ENCODE measurements at places on chromosomes 1 and 21.

DNA sequence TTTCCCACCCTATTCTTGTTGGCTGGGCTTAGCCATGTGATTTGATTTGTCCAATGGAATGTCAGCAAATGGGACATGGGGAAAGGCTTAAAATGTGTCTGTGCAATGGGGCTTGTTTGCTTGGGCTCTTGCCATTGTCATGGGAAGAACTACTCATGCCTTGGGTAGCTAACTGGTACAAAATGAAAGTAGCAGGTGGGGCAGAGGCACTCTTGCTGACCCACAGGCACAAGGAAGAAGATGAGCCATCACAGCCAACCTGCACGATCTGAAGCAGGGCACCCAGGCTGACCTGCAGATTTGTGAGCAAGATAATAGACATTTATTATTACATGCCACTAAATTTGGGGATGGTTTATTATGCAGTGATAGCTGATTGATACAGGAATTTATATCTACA, 305.9 kb upstream of the CAMK1G start:
- DNase-seq, result no peak

DNA sequence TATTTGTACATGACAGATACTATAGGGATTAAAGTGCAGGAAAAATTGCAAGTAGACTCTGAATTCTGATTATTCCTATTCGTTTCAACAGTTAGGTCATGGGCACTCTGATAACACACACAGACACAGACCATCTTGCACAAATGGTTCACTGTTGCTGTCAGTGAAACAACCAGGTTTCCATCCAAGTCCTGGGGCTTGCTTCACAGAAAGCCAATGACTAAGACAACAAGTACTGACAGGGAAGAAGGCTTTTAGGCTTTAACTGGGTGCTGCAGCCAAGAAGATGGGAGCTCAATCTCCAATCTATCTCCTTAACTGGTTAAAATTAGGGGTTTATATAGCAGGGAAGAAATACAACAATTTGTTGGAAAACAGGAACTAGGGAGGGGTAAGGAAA, 57.6 kb downstream of the RIMS3 start:
- DNase-seq, result no peak

DNA sequence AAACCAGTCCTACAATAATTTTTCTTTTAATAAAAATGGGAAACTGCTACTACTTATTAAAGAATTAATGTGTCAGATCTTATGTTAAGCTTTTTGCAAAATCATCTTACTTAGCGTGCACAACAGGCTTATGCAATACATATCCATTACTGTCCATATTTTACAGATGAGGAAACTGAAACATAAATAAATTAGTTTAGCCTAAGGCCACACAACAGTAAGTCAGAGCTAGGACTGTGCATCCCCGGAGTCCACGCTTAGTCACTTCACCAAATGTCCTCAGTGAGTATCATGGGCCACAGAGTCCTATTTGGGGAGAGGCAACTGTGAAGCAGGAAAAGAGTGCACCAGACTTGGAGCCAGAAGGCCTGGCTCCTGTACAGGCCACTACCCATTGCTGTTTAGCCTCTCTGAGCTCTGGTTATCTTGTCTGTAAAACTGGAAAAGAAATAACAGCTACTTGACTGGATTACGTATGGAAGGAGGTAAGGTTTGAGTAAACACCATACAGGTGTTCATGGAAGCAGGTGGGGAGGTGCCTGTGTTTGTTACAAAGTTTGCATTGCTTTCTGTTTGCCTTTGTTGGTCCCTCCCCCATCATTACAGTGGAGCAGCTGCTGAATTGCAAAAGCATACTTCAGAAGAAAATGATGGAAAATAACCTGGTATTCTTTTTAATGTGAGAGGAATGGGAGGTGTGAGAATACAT, 192.8 kb downstream of the FCRL5 start:
- DNase-seq, result no peak

GRCh38 chr1:245434280-245434679, 279.5 kb downstream of the KIF26B start:
- DNase-seq, result no peak

DNA sequence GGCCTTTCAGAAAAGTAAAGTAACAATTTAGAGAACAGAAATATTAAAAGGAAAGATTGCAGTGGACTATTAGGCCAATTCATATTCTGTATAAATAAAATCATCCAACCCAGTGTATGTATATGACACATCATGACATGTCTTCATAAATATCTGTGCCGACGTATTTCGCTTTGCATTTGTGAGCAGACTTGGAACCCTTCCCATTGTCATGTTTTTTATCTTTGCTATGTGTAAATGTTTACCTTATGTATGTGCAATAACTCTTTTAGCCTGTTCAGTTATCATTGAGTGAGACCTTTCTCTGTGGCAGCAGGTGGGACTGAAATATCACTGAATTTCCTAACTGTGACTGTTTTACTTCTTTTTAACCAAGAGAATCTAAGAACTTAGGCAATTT, 58.0 kb upstream of the FAM3B start:
- no peak for DNase-seq

- no peak for DNase-seq
These were observed 120.7 kb downstream of the NFIA start for GRCh38 chr1:61202854-61203598.

GRCh38 chr1:165635329-165635728, 4.3 kb downstream of the MGST3 start:
- DNase-seq, result no peak

DNA sequence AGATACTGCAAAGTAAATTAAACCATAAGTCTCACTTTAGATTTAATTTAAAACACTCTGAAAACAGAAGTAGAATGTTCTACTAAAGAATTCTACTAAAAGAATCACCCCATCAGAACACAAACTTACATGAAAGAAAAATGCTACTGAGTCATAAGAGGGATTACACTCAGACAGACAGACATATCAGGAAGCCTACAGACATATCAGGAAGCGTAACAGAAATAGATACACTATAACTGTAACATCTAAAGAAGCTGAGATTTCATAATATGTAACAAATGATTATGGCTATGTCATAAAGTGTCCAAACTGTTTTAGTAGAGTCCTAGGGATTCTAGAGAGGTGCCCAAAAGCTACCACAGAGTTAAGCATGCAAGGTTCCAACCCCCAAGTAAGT, 23.9 kb downstream of the FOXJ3 start:
- no peak for DNase-seq

DNA sequence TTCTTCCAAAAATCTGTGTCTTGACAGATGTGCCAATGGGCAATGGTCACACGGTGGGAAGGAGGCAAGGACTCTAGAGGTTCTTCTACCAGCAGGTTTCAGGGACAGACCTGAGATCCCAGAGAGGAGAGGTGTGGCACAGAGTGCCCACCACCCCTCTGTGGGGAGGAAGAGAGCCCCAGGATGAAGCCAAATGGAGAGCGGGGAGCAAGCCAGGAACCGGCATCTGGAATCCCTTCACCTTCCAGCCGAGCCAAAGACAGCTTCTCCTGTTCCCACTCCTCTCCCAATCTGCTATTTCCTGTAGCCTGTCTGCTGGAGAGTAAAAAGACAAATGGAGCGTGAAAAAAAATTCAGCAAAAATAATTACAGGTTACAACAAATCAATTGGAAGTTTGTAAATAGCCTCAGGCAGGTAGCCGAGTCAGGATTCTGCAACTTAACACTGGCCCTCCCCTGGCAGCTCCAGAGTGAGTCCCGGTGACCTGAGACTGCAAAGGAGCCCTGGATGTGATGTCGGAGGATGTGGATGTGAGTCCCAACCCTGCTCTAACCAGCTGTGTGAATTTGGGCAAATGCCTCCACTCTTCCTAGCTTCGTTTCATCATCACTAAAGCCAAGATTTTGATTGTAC, 45.4 kb upstream of the LRRN2 start:
- no peak for DNase-seq

GRCh38 chr1:29674627-29675326, 438.5 kb downstream of the PTPRU start:
- DNase-seq, result no peak

DNA sequence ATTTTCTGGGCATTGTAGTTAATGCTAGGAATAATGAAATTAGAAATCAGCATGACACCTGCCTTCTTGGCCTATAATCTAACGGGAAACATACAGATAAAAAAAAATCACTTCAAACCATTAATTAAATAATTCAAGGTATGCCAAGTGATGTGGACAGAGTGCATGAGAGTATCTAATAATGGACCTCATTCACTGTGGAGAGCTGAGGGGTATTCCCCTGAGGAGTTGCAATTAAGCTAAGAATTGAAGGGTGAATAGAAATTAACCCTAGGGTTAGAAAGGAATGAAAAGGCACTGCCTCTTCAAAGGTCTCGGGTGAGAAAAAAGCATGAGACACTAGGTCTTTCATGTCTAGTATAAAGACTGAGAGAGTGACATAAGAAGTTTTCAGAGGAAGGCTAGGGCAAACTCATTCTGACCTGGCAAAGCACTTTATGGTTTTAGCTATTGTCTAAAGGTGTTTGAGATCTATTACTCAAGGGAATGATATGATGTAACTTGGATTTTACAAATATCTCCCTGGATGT, 466.1 kb downstream of the KCNT2 start:
- no peak for DNase-seq

- no peak for DNase-seq
These were observed 80.7 kb downstream of the TGFB2 start for GRCh38 chr1:218425647-218426342.

DNA sequence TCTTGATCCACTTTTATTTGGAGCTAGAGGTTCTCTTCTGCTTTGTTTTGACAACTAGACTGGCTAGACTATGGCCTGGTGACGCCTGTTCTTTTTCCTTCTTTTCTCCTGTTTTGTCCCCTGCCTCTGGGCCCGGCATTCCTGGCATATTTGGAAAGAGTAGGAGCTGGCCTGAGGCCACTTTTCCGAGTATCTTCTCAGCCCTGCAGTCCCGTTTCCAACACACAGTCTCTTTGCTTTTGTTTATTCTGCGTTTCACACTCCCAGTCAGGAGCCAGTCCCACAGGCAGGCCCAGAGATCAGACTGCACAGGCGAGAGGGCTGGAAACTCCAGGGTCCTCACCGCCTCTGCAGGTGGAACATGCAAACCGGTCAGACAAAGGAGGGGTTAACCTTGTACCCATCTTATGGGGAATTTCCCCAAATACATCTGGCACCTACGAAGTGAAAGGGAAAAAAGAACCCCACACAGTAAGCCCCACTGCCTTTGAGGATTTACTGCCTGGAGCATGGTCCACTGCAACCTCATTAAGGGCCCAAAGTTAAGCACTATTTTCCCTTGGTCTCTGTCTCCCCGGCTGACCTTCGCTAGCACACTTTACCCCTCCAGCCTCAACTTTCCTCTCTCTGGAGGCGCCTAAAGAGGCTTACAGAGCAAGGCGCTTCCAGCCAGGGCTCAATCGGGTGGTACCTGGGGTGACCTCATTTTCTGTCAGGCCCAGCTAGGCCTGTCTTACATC, 141.1 kb downstream of the TOMM20 start:
- no peak for DNase-seq

DNA sequence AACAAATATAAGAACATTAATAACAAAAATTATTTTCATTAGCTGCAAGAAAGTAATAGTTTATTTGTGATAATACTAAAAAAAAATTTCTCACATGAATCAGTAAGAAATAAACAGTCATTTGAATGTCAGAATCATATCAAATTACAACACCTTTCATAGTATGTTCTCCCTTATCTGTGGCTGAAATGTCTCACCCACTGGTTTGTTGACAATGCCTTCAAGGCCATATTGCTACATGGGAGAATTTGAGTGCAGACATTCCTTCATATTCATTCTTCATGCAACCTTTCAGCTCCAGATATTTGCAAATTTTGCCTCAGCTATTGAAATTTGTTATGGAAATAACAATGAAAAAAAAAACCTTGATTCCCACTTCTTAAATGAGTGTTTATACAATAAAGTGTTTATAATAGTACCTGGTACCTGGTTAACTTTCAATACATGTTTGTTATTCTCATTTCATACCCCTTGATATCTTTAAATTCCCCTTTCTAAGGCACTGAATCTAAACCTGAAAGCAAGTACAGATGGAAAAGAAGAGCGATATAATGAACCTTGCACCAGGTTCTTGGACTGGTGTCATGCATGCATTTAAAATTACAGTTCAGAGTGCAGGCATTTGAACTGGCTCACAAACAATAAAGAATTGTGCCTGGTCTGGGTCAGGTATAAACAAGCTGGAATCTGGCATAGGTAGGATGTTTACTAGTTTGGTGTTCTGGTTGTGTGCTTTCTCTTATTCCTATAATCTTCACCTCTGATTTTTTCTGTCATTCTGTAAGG, 242.2 kb upstream of the ADGRL2 start:
- no peak for DNase-seq

DNA sequence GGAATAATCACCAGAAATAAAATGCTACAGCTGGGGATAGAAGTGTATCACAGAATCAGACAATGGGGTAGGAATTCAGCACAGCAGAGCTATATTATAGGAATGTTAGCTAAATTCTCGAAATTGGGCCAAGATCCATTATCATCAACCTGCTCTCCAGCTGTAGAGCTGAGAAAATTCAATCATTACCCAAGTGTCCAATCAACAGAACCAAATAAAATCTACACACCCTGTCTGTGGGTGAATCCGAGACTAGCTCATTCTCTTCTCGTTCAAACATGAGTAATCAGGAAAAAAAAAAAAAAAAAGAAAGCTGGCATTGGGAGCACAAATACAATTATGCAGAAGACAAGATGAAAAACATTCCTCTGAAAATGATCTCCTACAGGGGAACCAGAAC, 119.2 kb downstream of the CDC7 start:
- no peak for DNase-seq

DNA sequence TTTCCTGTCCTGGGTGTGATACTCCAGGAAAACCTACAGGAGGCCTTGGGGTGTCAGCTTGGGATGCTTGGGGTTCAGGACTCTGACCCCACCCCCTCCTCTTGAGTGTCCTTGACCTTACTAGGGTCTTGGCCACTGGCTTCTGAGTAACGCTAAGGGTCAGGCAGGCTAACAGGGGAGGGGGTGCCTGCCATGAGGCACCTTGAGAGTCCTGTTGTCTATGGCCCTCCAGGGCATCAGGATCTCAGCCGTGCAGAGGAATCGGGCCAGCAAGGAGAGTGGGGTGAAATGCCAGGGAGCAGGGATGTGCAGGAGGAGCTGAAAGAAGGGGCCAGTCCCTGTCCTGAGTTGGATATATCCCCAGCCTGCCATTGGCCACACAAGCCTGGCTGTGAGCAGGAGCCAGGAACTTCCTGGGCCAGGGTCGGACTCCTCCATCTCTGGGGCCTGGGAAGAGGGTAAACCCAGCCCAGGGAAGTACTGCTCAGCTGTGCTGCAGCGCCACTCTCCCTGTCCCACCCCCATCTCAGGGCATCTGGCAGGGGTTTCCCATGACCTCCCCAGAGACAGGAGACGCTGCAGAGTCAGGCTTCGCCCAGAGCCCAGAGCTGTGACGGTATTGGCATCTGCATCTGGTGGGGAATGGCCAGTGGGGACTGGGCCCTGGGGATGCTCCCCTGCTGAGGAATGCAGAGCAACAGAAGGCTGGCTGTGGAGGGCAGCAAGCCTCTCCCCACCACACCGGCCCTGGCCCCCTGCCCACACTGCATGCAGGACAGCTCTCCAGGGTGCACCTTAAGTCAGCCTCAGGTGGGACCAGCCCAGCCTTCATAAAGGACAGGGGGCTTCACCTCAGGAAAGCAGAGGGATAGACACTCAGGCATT, 6.3 kb downstream of the KIF21B start:
- no peak for DNase-seq
